ENCODE measurements at places on chromosomes 13 and 19.

- no peak for DNase-seq
These were observed 905.5 kb upstream of the PCDH20 start for GRCh38 chr13:62321139-62321538.

DNA sequence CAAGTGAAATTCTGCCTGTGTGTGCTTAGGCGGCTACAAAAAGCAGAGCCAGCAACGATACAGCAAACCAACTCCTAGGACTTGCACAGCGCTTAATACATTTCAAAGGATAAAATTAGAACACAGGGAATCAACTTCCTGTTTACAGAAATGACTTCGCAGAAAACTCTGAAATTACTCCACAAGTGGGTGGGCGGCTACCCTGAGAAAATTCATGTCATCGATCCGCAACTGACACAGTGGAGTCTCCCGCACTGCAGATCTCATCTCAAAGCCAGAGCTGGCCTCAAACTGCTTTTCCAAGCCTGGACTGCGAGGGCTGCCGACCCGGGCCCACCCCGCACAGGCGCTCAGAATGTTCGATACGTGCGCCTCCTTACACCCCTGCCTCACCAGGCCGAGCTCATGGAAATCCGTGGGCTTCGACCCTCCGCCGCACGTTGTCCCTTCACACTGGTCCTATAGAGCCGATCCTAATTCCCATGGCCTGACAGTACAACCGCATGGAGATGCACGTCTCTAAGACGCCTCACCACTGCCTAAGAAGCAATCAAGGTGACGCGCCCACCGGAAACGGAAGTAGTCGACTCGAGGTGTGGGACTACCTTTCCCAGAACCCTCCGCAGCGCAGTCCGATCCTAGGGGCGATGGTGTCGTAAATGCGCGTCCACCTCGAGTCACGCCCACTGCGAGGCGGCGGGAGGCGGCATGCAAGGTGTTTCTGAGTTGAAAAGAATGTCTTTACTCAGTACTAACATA lies at the start of gene ZNF229:
ZNF229 (minus strand) TSS at position 557 of the 759 bp plus-strand sequence. CDS start 5,625 bp downstream, outside the sequence.
- DNase-seq: peak; percentile 31

DNA sequence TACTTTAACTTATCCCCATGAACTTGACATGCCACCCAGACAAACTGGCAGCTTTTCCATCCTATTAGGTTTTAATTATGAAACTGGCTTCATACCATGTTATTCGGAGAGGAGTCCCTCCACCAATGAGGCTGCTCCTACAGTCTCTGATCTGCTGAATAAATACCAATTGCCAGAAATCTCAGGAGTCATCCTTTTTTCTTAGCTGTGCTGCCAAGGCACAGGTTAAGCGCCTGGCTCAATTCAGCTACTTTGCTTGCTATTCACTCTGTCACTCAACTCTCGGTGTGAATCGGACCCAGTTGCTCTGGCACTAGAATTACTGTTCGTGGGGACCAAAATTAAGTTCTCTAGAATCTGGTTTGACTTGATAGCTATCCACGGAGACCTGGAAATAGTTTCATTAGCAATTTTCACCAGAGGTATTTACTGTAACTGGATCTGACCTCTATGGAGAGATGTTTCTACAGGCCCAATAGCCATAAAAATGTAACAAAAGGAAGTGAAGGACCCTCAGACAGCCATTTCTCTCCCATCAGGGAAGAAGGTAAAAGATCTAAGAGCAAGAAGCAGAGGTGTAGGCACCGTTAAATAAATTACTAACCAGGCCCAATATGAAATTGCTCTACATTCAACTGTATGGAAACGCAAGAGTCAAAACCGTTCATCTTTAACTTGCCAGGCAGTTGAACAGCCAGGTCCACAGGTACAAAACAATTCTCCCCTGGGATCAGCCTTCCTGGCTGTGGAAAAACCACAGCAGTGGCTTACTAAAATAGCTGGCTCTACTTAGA lies 5.4 kb downstream of the ZC3H4 start:
- no peak for DNase-seq

- DNase-seq: no peak
These were observed 124.1 kb upstream of the MCF2L start for GRCh38 chr13:112844879-112845278.

- peak; percentile 83 for DNase-seq
These were observed at the start of gene CARD8 for GRCh38 chr19:48255376-48256303. Gene CARD8, minus strand, starts transcription at chr19:48255912. Its CDS starts 14,892 bp downstream, at chr19:48241020.

GRCh38 chr13:58144616-58145015 lies 513.1 kb downstream of the PCDH17 start:
- DNase-seq: no peak

- no peak for DNase-seq
These were observed 9.9 kb downstream of the LYPD3 start for GRCh38 chr19:43455321-43456113.

- no peak for DNase-seq
These were observed 166.1 kb downstream of the LIG4 start for GRCh38 chr13:108049211-108049610.

GRCh38 chr19:3740431-3740830 lies 21.1 kb downstream of the APBA3 start:
- DNase-seq: no peak

- no peak for DNase-seq
These were observed 20.9 kb downstream of the MLLT1 start for GRCh38 chr19:6258812-6259311.

All from CD8-positive, alpha-beta T cell (primary cell).